Dorsolateral prefrontal cortex (tissue), 122 donors: ENCODE measurements at places on chromosomes 4 and X. TPM values are rescaled to one million over a fixed set of nuclear protein-coding genes. Genes with fewer than 3 reads are reported as not detected.

Gene HMX1
- total RNA-seq, result 0.70 TPM

Gene HPGD
- total RNA-seq, result 2.5 TPM

Gene RAB33A
- total RNA-seq, result 14.1 TPM

Gene SLC26A1
- total RNA-seq, result 2.1 TPM

Gene TET2
- 25.4 TPM for total RNA-seq

Gene CCNI
- total RNA-seq, result 346 TPM

Gene SSX2
- not detected for total RNA-seq

Gene SSX4B
- total RNA-seq, result not detected

Gene STPG2
- total RNA-seq, result 2.6 TPM

Gene PHKA1
- 9.1 TPM for total RNA-seq

Gene HOPX
- 207 TPM for total RNA-seq

Gene ARHGAP24
- total RNA-seq, result 15.4 TPM

Gene RASSF6
- total RNA-seq, result not detected

Gene C4orf17
- not detected for total RNA-seq

Gene AMBN
- total RNA-seq, result not detected
